Activated naive CD4-positive, alpha-beta T cell treated with anti-CD3 and anti-CD28 coated beads for 36 hours (primary cell): ENCODE measurements at places on chromosomes 2 and 18. TPM values are rescaled to one million over a fixed set of nuclear protein-coding genes. Genes with fewer than 3 reads are reported as not detected.

Gene TOGARAM2
- 1.2 TPM for total RNA-seq

- DNase-seq: no peak
These were observed 873.7 kb downstream of the CNTNAP5 start for GRCh38 chr2:124898827-124899226.

Gene DSG1
- total RNA-seq: not detected

Gene ATP6V1C2
- not detected for total RNA-seq

DNA sequence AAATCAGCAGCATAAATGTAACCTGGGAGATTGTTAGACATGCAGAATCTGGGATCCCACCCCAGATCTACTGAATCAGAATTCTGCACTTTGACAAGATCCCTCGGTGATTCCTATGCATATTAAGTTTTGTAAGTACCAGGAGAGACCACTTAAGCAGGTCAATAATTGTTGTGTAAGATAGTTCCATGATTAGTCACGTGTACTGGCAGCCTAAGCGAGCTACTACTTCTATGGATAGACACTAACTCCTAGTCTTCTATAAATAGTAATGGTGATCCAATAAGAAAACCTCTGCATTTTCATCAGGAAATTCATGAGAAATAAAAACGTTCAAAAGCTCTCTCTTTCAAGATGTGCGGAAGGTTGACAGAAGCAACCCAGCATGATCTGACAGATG, 988.2 kb upstream of the CHAC2 start:
- no peak for DNase-seq

DNA sequence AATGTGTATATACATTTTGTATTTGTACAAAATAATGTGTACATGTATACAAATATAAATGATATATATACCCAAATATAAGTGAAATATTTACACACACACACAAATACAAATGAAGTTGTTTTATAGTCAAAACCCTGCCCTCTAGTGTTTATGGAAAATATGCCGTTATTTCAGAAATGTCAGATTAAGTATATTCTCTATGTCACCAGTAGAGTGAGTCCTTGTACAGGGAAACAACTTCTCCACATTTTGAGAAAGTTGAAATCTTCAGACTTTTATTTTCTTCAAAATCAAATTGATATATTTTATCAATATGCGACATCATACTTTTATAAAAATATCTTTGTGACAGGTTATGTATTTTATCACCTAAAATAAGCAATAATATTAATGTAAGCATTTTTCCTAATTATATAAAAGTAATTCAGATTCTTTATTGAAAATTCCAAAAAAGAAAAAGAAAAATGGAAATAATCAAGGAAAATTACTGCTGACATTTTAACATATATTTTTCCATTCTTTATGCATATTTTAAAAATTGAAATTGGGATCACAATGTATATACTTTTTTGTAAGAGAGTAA, 22.4 kb downstream of the ARL6IP6 start:
- DNase-seq: no peak

DNA sequence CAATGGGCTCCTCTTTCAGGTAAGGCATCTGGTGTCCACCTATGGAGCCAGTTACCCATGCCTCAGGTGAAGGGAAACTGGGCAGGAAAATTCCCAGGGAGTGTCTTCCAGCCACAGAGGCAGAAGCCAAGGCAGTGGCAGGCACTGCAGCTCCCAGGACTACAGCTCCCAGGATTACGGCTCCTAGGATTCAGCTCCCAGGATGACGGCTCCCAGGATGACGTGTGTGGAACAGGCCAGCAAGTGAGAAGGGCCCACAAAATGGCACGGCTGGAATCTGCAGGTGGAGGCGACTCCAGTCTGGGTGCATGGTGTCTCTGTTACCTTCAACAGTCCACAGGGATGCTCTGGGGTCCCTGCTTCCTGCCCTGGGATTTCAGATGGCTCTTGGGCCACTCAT, 92.1 kb downstream of the PTGR3 start:
- DNase-seq: no peak

Gene COBLL1
- not detected for total RNA-seq

Gene SSB
- 122 TPM for total RNA-seq

Gene LPIN1
- 96.4 TPM for total RNA-seq

- no peak for DNase-seq
These were observed 119.2 kb downstream of the ANKRD44 start for GRCh38 chr2:197191177-197191939.

DNA sequence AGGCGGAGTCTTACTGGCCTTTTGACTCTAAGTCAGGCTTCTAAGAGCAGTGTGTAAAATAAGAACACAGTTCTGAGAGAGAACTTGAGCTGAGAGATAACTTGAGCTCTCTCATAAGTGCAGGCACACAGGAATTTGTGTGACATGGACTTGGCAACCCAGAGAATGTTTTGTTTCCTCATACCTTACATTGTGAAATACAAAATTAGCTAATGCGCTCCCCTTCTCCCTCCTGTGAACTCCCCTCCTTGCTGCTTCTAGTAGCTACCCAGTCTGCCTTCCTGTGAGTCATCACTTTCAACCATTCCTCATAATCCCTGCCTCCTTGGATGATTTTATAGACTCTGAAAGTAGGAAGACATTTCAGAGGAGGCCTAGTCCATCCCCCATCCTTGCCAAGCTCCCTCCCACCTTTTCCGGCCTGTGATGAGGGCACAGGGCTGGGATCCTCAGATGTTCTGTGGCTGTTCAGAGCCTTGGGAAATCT, 22.6 kb downstream of the FER1L5 start:
- DNase-seq: no peak
